Immature natural killer cell (primary cell): ENCODE measurements at places on chromosomes 1 and 21. TPM values are rescaled to one million over a fixed set of nuclear protein-coding genes. Genes with fewer than 3 reads are reported as not detected.

DNA sequence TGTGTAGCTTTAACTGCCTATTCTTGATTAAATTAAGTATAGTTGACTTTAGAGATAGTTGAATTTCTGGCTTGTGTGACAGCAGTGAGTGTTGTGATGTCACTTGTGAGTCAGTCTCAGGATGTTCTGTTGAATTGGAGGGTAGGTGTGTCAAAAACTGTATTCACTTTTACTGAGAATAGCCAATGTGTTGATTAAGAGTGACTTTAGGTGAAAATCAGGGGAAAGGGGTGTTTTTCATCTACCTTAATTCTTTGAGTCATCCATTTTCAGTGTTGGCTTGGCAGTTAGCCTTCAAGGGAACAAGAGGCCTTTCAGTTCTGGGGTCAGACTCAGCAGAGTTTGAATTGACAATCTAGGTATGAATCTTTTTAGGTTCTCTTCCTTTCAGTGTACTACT lies 75.9 kb downstream of the CDC14A start:
- DNase-seq, result no peak
- no peak overlapping the region for H3K27ac ChIP-seq
- H3K4me1 ChIP-seq, result peaks cover 38% of the 10 kb centered on the region
- peaks cover 19% of the 10 kb centered on the region for H3K36me3 ChIP-seq

- peaks cover 3% of the 10 kb centered on the region for H3K27me3 ChIP-seq
- DNase-seq, result no peak
- H3K36me3 ChIP-seq, result no peaks in the 10 kb centered on the region
- H3K27ac ChIP-seq, result no peak overlapping the region
- H3K4me3 ChIP-seq, result no peak overlapping the region
- no peaks in the 10 kb centered on the region for H3K4me1 ChIP-seq
These were observed 1.3 kb upstream of the RD3 start for GRCh38 chr1:211493133-211493871.

- no peaks in the 10 kb centered on the region for H3K4me1 ChIP-seq
- H3K4me3 ChIP-seq, result no peak overlapping the region
- no peaks in the 10 kb centered on the region for H3K27me3 ChIP-seq
These were observed 37.3 kb upstream of the SLC19A1 start for GRCh38 chr21:45579383-45580180.

- no peak overlapping the region for H3K4me3 ChIP-seq
- peaks cover 6% of the 10 kb centered on the region for H3K27me3 ChIP-seq
- no peak for DNase-seq
- H3K27ac ChIP-seq, result no peak overlapping the region
These were observed 123.7 kb downstream of the UBR4 start for GRCh38 chr1:19086176-19086875.

DNA sequence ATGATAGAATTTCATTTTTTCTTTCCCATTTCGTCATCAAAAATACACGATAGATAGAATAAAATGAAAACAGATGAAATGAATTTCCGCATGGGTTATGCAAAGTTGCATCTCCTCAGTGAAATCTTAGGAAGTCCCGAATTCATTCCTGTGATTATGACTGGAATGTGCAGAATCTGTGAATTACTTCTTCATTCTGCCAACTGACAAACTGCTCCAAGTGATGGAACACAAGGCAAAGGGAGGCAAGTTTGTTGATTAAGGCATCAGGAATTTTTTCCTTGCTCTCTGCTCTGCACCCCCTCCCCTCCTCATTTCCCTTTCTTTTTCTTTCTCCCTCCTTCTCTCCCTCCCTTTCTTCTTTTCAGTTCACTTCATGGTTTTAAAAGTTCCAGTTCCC lies 37.0 kb upstream of the ADGRL4 start:
- no peak overlapping the region for H3K27ac ChIP-seq
- no peaks in the 10 kb centered on the region for H3K36me3 ChIP-seq
- no peaks in the 10 kb centered on the region for H3K27me3 ChIP-seq
- H3K4me3 ChIP-seq, result no peak overlapping the region
- H3K4me1 ChIP-seq, result peaks cover 4% of the 10 kb centered on the region
- no peak for DNase-seq

GRCh38 chr1:33143176-33143575 lies 38.7 kb downstream of the TRIM62 start:
- H3K4me3 ChIP-seq, result no peak overlapping the region
- DNase-seq, result no peak
- no peak overlapping the region for H3K27ac ChIP-seq
- H3K27me3 ChIP-seq, result no peaks in the 10 kb centered on the region
- no peaks in the 10 kb centered on the region for H3K4me1 ChIP-seq

DNA sequence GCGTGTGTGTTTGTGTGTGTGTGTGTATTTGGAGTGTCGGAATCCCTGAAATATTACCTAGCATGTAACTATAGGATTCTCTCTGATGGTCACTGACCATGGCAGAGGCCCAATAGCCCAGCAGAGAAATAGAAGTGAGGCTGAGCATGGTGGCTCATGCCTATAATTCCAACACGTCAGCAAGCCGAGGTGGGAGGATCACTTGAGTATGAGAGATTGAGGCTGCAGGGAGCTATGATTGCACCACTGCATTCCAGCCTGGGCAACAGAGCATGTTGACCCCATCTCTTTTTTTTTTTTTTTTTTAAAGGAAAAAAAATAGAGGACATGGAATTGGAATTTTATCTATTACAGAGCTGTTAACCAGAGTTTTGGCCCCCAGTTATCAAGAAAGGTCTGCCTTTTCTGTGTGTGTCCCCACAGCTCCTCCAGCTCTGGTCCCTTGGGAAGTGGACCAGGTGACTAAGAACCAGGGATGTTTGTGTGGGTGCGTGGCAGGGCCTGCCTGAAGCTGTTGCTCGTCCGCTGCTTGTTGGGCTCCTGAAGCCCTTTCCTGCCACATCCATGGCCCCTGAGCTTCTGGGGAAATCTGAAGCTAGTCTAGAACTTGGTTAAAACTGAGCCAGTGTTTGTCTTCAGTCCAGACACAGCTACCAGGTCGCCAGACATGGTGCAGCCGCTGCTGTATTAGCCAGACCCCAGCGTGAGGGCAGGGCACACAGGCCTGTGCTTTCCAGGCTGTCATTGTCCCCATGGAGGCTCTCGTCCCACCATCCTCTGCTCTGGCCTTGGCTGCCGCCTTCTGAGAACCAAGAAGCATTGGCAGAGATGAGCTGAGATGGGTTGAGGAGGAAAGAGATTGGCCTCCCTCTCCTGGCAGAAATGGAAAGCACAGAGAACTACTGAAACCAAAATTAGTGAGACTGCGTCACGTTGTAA lies 25.5 kb downstream of the CAPN9 start:
- peaks cover 5% of the 10 kb centered on the region for H3K27me3 ChIP-seq
- DNase-seq, result no peak
- no peak overlapping the region for H3K4me3 ChIP-seq
- no peak overlapping the region for H3K27ac ChIP-seq

DNA sequence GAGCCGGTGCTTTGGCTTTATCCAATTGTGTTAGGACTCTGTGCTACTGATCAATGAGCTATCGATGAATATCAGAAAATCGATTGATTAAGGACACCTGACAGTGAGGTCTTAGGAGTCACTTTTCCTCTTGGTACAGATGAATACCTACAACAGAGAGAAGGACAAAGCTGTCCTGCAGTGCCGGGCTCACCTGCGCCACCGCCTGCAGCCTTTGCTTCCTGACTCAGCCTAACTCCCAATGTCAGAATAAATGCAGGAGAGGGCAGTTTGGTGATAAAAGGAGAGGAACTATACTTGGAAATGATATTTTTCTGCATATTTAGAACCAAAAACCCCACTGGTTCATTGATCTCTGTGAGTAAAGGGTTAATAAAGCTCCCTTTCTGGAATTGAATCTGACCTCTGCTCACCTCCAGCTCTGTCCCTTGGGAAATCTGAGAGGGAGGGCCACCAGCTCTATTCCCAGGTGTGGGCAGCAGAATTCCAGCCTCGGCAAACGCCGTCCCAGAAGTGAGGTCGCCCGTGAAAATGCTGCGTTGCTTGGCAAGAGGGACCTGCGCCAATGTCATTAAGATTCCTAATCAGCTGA lies 39.3 kb downstream of the POFUT2 start:
- no peak for DNase-seq
- no peak overlapping the region for H3K4me3 ChIP-seq
- peaks cover 9% of the 10 kb centered on the region for H3K36me3 ChIP-seq

GRCh38 chr1:12064073-12064969 lies 1.2 kb downstream of the TNFRSF8 start:
- H3K36me3 ChIP-seq, result no peaks in the 10 kb centered on the region
- peaks cover 19% of the 10 kb centered on the region for H3K4me1 ChIP-seq
- H3K27ac ChIP-seq, result no peak overlapping the region
- H3K27me3 ChIP-seq, result peaks cover 24% of the 10 kb centered on the region

The EPHA10 gene
- not detected for polyA plus RNA-seq

- H3K27me3 ChIP-seq, result peaks cover 2% of the 10 kb centered on the region
- no peaks in the 10 kb centered on the region for H3K36me3 ChIP-seq
- no peak overlapping the region for H3K4me3 ChIP-seq
- peaks cover 13% of the 10 kb centered on the region for H3K4me1 ChIP-seq
- no peak for DNase-seq
These were observed 48.8 kb downstream of the GADD45A start for GRCh38 chr1:67733681-67734322.

GRCh38 chr21:18285379-18285778 lies 40.7 kb downstream of the CHODL start:
- H3K27ac ChIP-seq, result no peak overlapping the region
- H3K36me3 ChIP-seq, result no peaks in the 10 kb centered on the region
- H3K4me1 ChIP-seq, result no peaks in the 10 kb centered on the region
- no peak for DNase-seq

DNA sequence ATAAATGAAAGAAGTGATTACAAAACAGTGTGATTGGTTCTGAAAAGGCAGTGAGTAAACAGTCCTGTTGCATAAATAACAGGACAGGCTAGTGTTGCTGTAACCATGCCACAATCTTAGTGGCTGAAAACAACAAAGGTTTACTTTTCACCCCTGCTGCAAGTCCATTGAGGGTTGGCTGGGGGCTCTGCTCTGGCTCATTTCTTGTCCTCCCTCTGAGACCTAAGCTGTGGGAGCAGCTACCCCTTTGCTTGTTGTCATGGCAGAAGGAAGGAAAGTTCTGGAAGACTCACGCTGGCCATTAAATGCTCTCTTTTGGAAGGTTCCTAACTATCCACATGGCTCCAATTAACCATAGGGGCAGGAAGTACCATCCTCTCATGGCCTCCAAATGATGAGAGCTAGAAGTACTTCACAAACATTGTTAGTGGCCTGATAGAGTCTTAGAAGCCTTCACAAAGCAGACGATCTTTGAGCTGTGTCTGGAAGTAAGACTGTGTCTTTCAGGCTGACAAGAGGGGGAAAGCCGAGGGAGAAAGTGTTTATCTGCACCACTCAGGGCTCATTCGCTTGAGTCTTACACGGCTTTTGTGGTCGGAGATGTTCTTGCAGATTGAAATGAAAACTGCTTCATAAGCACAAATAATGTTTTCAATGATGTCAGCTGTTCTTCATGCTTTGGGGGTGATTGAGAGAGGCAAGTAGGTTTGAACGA lies 11.9 kb downstream of the RCSD1 start:
- H3K4me1 ChIP-seq, result peaks cover 92% of the 10 kb centered on the region
- peak; percentile 60 for DNase-seq
- peaks cover 2% of the 10 kb centered on the region for H3K27me3 ChIP-seq
- H3K4me3 ChIP-seq, result peak overlapping the region; percentile 54
- peak overlapping the region; percentile 92 for H3K27ac ChIP-seq

DNA sequence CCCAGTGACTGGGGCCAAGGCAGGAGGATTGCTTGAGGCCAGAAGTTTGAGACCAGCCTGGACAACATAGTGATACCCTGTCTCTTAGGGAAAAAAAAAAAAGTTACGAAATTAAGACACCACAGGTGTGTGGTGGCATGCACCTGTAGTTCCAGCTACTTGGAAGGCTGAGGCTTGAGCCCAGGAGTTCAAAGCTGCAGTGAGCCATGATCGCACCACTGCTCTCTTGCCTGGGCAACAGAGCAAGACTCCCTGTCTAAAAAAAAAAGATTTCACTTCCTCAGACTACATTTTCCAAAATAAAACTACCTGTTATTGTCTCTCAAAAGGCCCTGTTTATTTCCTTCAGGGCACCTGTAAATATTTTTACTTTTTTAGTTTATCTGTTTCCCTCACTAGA lies 4.7 kb upstream of the STK40 start:
- H3K36me3 ChIP-seq, result peaks cover 6% of the 10 kb centered on the region
- H3K27me3 ChIP-seq, result peaks cover 11% of the 10 kb centered on the region
- peaks cover 28% of the 10 kb centered on the region for H3K4me1 ChIP-seq
- no peak for DNase-seq
- H3K27ac ChIP-seq, result peak overlapping the region; percentile 12

DNA sequence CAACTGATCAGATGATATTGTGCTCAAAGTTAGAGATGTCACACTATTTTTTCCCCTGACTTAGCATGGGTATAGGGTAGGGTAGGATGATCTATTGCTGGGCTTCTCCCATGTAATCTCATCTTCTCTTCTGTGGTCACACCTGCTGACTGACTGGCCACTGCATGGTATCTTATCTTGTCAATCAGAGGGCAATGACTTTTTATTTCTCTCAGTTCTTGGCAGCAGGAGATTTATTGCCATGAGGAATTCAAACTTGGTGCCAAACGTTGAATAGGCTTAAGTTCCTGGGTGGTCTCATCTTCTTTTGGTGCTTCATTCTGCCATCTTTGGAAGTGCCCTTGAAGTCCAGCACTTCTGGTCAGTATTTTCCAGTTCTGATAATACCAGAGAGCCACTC lies 226.4 kb upstream of the POGK start:
- H3K4me3 ChIP-seq, result no peak overlapping the region
- no peaks in the 10 kb centered on the region for H3K36me3 ChIP-seq
- no peaks in the 10 kb centered on the region for H3K4me1 ChIP-seq
- peaks cover 2% of the 10 kb centered on the region for H3K27me3 ChIP-seq
- no peak for DNase-seq

- no peak overlapping the region for H3K4me3 ChIP-seq
- peaks cover 10% of the 10 kb centered on the region for H3K27me3 ChIP-seq
These were observed 174.1 kb upstream of the CSF3R start for GRCh38 chr1:36656838-36657237.

DNA sequence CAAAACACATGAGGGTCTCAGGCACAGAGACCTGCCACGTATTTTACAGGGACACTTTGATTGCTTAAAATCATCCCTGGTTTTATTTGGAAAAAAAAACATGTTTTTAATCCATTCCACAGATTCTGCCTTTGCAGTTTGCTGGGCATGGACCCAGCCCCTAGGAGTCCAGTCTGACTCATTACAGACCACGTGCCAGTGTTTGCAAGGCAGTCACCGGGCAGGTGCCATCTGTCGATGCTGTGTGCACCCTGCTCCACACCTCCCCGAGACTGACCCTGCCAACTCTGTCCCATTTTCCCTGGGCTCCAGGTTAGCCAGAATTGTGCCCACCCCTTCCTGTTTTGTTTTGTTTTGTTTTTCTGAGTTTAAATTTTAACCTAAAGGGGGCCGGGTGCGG lies 148.4 kb upstream of the TMEM51 start:
- no peak overlapping the region for H3K27ac ChIP-seq
- H3K4me3 ChIP-seq, result no peak overlapping the region
- H3K27me3 ChIP-seq, result no peaks in the 10 kb centered on the region
- H3K4me1 ChIP-seq, result no peaks in the 10 kb centered on the region

The C1orf185 gene
- polyA plus RNA-seq, result not detected

DNA sequence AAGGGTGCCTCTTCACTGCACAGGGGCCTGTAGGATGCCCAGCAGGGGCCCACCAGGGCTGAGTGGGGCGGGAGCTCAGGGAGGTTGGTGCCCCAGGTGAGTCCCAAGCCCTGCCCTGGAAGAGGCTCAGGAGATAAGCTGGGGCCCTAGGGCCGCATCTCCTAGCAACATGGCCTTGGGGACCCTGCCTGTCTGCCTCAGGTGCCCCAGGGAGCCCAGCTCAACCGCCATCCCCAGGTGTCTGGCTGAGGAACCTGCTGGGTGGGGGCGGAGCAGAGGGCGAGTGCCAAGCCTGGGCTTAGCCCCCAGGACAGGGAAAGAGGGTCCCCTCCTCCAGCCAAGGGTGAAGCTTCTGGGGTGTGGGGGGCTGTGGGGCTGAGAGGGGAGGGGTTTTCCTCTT lies 54.8 kb downstream of the FOXO6 start:
- no peak overlapping the region for H3K27ac ChIP-seq
- no peak overlapping the region for H3K4me3 ChIP-seq
- H3K36me3 ChIP-seq, result no peaks in the 10 kb centered on the region
- DNase-seq, result no peak
- H3K27me3 ChIP-seq, result peaks cover 1% of the 10 kb centered on the region
- peaks cover 1% of the 10 kb centered on the region for H3K4me1 ChIP-seq
